ENCODE measurements at places on chromosomes 6 and 20.

- no peak for DNase-seq
Measured at GRCh38 chr6:27140999-27141528, 106.4 kb upstream of the PRSS16 start.

- DNase-seq, result no peak
Measured at GRCh38 chr6:40695750-40696415, 108.7 kb upstream of the LRFN2 start.

- peak; percentile 84 for DNase-seq
Measured at GRCh38 chr6:99588618-99589289, 17.9 kb upstream of the PRDM13 start.

- DNase-seq, result no peak
Measured at GRCh38 chr6:155011809-155012291, 16.7 kb downstream of the TIAM2 start.

DNA sequence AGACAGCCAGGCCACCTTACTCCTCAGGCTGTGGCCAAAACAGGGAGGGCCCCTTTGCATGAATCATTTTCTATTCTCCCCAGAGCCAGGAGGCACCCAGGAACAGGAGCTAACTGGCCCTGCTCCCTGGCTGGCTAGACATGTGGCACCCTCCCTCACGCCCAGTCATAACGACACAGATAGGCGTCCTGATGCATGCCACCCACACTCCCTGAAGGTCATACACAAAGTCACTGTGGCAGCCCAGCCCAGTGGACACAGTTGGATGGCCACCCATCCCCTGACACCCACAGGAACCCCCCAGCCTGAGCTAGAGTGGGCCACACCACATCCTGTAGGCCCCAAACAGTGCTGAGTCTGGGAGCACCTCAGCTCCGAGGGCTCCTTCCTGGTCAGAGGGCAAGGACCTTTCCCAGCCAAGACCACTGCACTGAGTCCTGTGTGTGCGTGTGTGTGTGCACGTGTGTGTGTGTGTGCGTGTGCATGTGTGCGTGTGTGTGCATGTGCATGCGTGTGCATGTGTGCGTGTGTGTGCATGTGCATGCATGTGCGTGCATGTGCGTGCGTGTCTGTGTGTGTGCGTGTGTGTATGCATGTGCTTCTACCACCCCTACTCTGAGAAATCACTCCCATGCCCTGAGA is 21.6 kb downstream of the TFEB start:
- no peak for DNase-seq

DNA sequence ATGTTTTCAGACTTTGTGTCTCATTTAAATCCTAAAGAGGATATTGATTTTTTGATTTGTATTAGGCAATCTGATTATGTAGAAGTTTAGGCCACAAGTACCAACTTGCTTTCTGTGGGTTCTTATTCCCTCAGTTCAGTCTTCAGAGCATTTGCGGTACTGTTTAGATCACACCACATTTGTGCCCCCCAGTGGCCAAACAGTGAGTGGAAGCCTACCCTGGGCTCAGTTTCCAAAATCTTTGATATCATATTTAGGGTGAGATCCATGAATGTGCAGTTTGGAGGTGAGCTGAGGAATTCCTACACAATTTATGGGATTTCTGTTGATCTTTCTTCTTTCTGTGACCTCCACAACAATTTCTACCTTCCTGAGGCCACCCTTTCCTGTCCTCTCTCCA is 92.3 kb upstream of the FUT9 start:
- DNase-seq, result peak; percentile 21

- DNase-seq, result peak; percentile 60
Measured at GRCh38 chr6:146913842-146914488, 290.3 kb upstream of the STXBP5 start.

- no peak for DNase-seq
Measured at GRCh38 chr6:32912951-32913350, 27.9 kb downstream of the HLA-DMB start.

Data from HEK293T (cell line).